HS-27A (cell line): ENCODE measurements at places on chromosomes 1 and 21.

DNA sequence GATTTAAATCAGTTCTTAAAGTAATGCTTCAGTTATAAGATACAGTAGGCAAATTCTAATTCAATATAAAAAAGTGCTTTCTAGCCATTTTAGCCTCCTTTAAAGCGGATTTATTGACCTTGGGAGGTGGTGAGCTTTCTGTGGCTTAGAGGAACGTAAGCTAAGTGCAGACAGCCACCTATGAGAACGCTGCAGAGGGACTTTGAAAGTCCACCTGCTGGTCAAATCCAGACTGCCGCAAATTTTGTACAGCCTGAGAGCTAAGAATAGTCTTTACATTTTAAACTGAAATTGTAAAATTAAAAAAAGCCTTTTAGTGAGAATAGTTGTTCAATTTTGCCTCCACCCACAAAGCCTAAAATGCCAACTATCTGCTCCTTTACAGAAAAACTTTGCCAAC lies 67.0 kb upstream of the SSX2IP start:
- DNase-seq = no peak

DNA sequence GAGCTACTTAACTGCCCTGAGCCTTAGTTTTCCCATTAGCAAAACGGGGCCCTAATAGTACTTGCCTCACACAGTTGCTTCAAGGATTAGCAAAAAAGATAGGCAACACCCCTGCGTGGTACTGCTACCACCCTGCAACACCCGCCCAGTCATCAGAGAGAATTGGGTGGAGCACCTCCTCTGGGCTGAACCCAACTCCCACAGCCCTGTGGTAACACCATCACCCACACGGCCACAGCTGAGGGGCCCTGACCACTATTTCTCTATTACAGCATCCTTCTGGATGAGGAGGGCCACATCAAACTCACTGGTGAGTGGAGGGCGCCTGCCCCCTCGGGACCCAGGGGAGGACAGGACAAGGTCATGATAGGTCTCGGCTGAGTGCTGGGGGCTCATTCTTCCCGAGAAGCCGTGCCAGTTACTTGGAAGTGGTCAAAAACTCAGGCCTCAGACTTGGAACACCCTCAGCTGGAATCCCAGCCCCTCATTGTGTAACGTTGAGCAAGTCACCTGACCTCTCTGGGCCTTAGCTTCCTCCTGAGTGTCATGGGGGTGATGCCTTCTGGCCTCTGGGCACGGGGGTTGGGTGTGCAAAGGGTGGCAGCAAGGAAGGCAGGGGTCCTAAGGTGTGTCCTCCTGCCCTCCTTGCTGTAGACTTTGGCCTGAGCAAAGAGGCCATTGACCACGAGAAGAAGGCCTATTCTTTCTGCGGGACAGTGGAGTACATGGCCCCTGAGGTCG lies 24.6 kb downstream of the RPS6KA1 start:
- DNase-seq = no peak

GRCh38 chr1:57887964-57888491 lies 464.2 kb upstream of the DAB1 start:
- no peak for DNase-seq

DNA sequence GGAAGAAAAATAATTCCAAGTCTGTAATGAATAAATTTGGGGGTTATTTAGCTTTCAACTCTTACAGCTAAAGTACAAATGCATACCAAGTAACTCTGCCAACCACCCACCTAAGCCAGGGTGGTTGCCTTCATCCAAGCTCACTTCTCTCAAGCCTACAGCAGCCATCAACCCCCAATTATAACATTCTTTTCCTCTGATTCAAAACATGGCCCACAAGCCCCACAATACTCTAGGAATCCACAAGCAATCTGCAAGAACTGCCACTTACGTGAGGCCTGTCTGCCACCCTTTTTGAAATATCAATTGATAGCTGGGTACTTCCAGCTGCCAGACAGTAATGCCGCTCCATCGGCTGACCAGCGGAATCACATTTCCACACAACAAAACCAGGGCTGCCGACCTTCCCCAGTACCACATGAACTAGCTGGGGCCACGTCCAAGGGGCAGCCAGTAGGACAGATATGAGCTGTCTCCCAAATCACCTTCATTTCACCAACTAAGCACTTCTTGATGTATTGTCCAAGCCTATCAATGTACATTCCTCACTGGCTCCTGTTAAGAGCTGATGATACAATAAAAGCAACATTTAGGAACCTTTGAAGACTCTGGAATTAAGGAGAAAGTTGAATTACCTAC lies 3.2 kb downstream of the LBR start:
- peak; percentile 82 for DNase-seq

DNA sequence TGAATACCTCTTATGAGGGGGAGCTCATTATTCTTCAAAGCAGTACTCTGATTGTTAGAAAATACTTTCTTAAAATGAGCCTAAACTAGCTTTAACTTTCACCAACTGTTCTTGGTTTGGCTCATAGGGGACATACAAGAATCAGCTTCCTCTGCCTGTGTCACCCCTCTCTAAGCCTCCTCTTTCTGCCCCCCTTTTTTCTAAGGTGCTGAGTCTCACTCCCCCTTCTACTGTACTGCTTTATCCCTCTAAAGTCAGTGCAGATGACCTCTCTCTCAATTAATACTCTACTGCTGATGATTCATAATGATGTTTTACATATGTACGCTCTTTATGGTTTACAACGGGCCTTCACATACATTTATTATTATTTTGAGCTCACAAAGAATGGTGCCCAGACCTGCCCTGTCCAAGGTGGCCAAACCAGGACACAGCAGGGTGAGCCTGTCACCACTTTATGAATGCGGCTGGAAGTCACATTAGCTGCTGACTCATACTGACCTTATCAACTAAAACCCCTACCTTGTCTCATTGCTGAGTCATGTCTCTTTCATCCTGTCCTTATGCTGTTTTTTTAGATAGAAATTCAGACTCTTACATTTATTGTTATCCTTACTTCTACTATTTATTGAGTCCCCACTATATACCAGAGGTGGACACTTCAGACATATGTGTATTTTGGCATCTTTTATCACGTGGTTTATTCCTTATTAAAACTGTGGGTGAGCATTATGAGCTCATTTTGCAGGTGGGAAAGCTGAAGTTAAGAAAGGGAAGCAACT lies 126.9 kb downstream of the RNF220 start:
- no peak for DNase-seq

DNA sequence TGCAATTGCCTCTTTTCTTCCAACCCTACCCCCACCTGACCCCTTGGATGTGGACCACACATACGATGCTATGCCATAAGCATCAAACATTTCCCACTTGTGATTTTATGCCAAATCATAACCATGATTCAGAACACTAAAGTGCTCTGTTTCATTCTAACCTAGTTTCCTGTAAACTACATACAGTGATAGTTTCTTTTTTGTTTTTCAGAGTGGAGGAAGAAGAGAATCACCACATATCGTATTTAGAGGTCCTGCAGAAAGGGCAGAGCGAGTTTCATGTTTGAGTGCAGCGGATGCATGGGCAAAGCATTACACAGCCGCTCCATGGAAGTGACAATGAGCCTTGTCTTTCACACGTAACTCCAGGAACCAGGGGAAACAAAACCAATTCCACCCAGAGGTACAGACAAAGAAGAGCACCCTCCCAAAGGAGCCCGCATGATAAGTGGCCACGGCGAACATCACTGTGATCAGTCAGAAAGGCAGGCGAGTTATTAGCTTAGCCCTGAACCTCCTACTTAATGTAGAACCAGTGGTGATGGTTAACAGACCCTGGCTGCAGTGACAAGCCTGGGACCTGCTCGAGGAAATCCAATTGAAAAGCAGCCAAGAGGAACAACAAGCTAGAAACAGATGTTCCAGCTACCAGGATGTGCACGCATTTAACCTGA lies 64.0 kb upstream of the ZNF281 start:
- DNase-seq = no peak

DNA sequence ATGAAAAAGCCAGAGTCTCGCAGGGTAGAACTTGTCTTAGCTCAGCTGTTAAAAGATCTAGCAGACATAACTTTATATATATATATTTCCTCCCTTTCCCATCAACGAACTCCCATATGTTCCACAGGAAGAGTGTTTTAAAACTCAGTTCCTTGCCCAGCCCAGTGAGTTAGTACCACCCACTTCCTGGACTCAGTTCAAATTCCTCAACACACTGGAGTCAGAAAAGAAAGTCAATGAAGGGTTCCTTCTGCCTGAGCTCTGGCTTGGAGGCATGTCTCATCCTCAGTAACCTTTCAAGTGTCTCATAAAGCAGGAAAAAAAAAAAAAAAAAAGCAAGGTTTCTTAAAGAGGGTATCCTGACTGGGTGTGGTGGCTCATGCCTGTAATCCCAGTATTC lies 15.6 kb downstream of the TPM3 start:
- DNase-seq = no peak

DNA sequence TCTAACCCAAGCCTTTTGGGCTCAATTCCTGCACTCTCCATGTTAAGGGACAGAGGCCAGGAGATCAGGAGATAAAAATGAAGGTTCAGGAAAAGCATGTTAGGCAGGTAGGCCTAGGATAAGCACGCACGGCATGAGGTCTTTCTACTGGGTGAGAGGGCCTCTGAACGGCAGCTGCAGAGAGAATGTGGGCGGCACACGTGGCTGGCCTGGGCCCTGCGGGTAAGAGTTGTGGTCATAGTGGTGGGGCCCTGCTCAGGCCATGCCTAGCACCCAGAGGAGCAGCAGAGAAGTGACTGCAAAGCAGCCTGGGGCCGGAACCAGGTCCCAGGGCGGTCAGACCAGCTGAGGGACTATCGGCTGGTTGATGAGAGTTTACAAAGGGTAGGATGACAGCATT lies 7.5 kb upstream of the FOXO6 start:
- DNase-seq = no peak

DNA sequence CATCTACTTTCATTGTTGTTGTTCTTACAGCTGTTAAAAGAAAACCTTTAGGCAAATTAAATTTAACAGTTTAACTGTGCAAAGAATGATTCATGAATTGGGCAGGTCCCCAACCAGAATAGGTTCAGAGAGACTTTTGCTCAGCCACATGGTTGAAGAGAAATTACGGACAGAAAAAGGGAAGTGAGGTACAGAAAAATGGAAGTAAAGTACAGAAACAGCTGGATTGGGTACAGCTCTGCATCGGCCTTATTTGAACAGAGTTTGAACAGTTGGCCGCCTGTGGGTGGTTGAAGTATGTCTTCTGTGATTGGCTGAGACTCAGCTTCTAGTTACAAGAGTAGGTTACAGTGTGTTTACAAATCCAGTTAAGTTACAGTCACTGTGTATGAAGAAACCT lies 210.1 kb downstream of the FGGY start:
- no peak for DNase-seq

GRCh38 chr1:22402356-22403053 lies 49.1 kb upstream of the ZBTB40 start:
- DNase-seq = no peak

DNA sequence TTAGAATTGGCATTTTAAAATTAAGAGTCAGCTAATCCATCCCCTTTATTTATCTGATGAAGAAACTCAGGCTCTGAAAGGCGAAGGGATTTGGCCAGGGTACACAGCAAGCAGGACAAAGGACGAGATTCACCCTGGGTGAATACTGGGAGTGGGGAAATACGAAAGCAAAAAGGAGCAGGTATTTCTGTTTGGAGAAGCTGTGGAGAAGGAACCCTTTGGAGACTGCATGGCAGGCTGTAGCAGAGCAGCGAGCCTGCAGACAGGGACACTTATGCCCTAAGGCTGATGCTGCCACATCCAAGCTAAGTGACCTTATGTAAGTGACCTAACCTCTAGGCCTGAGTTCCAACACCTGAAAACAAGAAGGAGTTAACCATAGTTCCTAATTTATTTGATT lies 207.2 kb upstream of the C1orf87 start:
- no peak for DNase-seq

DNA sequence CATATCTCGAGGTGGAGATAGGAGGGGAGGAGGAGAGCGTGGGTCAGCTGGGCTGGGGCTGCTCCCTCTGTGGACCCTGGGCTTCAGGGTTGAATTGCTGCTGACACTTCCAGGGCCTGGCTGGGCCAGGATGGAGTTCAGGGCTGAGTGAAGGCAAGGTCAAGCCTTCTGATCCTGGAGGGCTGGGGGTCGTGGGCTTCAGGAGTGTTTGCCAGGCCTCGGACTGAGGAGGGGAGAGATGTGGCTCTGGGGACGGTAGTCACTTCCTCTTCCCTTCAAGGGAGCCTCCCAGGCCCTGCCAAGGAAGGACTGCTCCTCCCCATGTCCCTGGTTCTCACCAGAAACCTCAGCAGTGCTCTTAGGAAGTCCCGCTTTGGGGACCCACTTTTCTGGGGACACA lies 12.1 kb upstream of the FAM131C start:
- no peak for DNase-seq

- no peak for DNase-seq
These were observed 62.8 kb downstream of the MAGI3 start for GRCh38 chr1:113452921-113453770.

DNA sequence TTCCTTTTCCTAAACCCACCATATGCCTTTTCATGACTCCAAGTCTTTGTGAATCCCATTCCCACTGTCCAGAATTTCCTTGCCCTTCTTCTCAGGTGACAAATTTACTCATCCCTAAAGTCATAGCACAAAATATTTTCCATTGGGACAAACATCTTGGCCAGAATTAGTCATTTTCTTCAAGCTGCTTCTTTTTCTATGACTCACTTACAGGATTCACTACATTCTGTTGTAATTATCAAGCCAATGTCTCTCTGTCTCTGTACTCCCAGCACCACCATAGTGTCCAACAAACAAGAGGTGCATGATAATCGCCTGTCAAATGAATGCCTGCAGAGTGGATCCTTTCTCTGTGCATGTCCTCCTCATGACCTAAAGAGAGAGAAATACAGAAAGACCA lies 37.8 kb downstream of the SGIP1 start:
- DNase-seq = no peak

- no peak for DNase-seq
These were observed 17.6 kb downstream of the COL8A2 start for GRCh38 chr1:36107394-36107793.

DNA sequence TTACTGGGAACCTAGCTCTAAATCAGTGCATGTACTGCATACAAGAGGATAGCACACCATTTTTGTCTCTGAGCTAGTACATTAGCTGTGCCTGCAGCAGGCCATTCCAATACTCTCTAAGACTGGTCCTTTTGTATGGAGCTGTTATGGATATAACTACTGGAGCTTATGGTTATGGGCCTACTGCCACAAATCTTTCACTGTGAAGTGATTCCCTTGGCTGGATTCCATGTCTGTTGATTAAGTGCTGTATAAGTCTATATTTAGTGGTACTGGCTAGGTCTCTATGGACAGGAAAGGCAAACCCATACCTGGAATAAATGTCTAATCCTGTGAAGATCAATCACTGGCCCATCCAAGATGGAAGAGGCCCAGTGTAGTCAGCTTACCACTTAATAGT lies 12.0 kb downstream of the ZFYVE9 start:
- no peak for DNase-seq
